Fibroblast of villous mesenchyme (primary cell): ENCODE measurements at places on chromosomes 1 and 21.

- DNase-seq, result no peak
Observed at GRCh38 chr1:33146003-33146402, 35.8 kb downstream of the TRIM62 start.

GRCh38 chr21:42512346-42513034 is 1.2 kb upstream of the SLC37A1 start:
- DNase-seq, result no peak

DNA sequence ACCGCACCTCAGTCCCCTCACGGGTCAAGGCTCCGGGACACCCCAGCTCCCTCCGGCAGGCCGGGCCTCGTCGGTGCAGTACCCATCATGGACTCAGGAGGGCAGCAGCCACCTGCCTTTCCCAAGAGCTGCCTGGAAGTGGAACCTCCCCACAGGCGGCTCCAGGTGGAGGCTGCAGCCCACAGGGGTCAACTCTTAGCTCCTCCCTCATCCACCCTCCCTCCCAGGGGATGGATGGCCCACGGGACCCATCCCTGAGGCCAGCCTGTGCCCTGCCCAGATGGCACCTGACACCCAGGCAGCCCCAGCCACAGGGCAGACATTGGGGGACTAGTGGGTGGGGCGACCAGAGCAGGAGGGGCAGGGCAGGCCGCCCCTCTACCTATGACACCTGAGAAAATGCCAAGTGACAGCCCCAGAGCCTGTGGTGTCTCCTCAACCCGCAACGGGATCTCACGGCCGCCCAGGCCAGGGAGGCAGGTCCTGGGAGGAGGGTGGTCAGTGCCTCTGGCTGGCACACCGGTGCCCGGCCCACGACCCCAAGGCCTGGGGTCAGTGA is 1.2 kb upstream of the ARHGEF16 start:
- peak; percentile 52 for DNase-seq

- peak; percentile 69 for DNase-seq
Observed at GRCh38 chr21:27132266-27132665, 165.4 kb upstream of the ADAMTS5 start.

GRCh38 chr1:194548071-194548470 is 1361.7 kb upstream of the B3GALT2 start:
- no peak for DNase-seq

GRCh38 chr1:204950353-204951001 is 79.8 kb downstream of the NFASC start:
- DNase-seq, result no peak

DNA sequence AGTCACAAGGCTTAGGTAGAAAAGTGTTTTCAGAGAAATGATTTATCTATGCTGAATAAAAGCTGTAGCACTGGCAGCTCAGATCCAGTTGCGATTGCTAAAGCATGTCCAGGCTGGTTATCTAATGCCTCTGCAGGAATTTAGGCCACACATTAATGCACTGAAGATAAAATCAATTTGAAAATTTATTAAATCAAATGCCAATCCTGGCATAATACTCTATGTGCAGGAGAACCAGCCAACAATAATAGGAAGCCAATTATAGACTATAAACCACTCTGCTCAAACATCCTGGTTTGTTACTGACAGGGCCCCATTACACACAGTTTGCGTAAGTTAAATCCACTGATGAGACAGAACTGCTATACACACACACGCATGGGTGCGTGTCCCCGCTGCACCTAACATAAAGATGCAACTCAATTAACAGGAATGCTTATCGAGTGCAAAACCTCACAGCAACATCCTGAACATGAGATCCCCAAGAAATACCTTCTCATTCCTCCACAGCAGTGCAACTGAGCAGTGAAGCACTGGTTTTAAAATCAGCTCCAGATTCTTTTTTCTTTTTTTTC is 40.6 kb downstream of the PTP4A2 start:
- DNase-seq, result no peak

GRCh38 chr1:80982831-80983230 is 817.9 kb upstream of the ADGRL2 start:
- DNase-seq, result no peak

DNA sequence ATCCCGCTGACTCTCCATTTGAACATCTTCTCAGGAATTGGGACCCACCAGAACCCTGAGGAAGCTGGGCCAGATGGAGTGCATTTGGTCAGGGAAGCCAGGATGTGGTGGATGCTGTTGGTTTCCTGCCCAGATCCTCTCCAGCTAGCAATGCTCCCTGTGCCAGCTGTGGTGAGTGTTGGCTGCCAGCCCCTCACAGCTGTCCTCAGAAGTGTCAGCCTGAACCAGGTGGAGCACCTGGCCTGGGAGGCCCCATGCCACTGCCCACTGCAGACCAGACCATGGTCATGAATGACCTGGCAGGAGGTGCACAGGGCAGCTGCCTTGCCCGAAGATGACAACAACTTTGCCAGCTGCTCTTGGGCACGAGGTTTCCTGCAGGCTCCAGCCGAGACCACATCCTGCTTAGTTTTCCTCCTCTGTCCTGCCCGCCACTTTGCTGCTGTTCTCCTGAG is 54.4 kb downstream of the PRSS38 start:
- DNase-seq, result no peak

GRCh38 chr1:170518965-170519364 is 13.0 kb upstream of the GORAB start:
- no peak for DNase-seq

DNA sequence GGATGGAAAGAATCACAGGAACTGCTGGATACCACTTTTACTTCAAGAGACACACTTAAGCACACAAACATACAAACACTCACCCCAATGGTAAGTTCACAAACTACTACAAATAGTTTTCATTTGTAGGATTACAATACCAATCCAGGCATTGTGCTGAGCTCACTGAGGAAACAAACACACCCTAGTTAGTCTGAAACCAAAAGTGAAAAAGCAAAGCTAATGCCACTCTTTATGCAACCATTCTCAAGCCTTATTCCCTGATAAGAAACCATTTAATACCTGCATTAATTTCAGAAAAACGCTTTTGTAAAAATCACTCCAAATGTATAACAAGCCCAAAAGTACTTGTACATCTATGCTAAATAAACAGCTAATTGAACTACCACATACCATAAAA is 38.3 kb downstream of the RNF115 start:
- no peak for DNase-seq

DNA sequence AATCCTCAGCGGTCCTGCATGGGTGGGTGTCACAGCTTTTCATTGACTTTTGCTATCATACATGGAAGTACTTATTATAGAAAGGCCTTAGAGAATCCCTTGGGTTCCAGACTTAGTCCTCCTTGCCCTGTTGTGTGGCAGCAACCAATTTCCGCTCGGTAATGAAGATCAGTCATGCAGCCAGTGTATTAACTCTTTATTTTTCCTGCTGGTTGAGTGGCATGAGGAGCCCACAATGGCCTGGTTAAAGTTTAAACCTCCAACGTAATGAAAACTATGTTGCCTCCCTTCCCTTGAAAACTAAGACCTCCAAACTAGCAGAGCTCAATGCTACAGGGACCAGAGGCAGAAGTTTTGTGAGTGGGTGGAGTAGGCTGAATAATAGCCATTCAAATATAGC is 20.0 kb downstream of the CITED4 start:
- DNase-seq, result no peak

GRCh38 chr1:10759413-10760200 is 36.8 kb downstream of the CASZ1 start:
- no peak for DNase-seq

GRCh38 chr1:40774266-40774998 is 9.2 kb upstream of the KCNQ4 start:
- DNase-seq, result peak; percentile 21

GRCh38 chr1:66916320-66916719 is 8.3 kb downstream of the DNAI4 start:
- peak; percentile 76 for DNase-seq

DNA sequence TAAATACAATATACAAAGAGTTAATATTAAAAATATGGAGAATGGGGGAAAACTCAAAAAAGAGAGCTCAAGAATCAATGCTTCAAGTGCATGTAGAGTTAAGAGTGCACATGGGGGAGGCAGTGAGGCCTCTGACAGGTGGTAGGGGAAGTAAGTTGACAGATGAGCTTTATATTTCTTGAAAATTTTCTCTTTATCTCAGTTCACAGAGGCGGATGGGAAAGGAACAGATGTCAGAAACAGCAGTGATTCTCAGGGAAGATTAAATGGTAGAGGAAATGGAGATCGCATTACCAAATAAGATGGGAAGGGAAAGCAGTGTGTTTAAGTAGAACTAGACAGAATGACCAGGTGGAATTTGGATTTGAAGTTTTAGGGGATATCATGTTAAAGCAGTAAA is 200.1 kb upstream of the C1orf105 start:
- DNase-seq, result no peak

- DNase-seq, result peak; percentile 73
Observed at GRCh38 chr1:12587981-12588640, 29.9 kb downstream of the DHRS3 start.

GRCh38 chr1:235161685-235162327 is 756 bp upstream of the RBM34 start:
- no peak for DNase-seq

GRCh38 chr1:109901141-109901523 is 9.5 kb upstream of the CSF1 start:
- DNase-seq, result no peak

- no peak for DNase-seq
Observed at GRCh38 chr21:45054927-45055612, 19.3 kb upstream of the ADARB1 start.

DNA sequence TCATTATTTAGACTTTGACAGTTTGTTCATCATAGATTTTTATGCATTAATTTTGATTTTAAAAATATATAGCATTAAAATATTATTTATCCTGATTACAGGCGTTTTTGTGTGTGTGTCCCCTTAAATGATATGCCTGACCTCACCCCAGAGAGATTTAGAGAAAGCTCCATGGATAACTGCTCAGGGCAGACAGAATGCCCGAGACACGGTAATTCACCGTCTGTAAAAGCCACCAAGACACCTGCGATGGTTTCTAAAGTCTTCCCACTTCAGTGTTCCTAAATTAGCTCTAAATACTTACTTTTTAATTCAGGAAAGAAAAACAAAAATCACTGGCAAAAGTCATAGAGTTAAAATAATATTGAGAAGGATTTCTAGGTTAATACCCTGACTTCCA is 350.6 kb upstream of the RUNX1 start:
- no peak for DNase-seq

DNA sequence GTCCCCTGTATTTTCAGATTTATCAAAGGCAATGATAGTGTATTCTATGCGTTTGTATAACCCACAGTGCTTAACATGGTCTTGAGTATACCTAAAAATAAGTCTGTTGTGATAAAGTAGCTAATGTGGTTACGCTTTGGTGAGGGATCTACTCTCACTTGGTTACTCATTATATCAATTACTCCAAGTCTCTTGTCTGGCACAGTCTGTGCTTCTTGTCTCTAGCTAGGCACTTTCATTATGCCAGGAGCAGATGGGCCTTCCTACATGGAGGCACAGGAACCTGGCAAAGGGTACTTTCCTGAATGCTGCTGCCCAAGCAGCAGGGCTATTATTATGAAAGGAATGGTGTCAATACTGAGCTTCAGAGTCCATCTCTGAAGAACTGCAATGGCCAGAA is 4.2 kb upstream of the PTPN22 start:
- no peak for DNase-seq

GRCh38 chr1:225851805-225852204 is 30.4 kb downstream of the TMEM63A start:
- peak; percentile 65 for DNase-seq

GRCh38 chr1:180901076-180901990 is 11.4 kb upstream of the KIAA1614 start:
- DNase-seq, result no peak

DNA sequence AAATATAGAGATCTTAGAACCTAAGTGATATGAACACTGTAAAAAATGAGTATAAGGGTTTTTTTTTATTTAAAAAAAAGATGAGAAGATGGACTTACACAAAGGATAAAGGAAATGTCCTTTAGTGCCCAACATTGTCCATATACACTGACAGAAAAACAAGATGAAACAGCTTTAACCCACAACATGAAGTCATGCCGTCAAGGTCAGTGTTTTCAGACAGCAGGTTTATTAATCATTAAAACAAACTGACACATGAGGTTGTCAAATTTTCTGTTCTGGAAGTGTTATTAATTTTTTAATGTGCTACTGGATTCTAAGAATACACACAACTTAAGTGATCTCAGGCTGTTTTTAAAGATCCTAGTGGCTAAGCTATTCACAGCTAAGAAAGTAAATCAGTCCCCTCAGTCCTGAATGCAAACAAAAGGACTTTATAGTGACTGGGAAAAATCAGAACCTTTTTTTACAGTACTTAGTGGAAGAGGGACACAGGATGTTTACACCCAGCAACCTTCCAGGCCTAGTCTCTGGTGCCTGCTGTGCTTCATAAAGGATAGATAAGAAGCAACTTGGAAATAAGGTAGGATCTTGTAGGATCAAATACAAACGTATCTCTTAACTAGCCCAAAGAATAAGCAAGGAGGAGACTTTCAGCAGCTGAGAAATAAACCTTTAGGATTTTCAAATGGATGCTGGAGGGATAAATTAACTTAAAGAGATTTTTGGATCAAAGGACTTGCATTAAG is 21.9 kb upstream of the PKN2 start:
- DNase-seq, result peak; percentile 11

DNA sequence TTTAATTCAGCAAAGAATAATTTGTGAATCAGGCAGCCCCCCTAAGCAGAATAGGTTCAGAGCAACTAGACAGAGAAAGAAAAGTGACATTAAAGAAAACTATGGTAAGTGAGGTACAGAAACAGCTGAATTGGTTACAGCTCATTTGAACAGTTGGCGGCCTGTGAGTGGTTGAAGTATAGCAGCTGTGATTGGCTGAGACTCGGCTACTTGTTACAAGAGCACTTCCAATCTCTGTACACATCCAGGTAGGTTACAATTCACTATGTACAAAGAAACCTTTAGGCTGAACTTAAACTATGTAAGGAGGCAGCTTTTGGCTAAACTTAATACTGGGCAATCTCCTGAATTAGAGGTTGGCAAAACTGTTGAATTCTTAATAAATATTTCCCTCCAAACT is 171.1 kb upstream of the LHX8 start:
- DNase-seq, result no peak

DNA sequence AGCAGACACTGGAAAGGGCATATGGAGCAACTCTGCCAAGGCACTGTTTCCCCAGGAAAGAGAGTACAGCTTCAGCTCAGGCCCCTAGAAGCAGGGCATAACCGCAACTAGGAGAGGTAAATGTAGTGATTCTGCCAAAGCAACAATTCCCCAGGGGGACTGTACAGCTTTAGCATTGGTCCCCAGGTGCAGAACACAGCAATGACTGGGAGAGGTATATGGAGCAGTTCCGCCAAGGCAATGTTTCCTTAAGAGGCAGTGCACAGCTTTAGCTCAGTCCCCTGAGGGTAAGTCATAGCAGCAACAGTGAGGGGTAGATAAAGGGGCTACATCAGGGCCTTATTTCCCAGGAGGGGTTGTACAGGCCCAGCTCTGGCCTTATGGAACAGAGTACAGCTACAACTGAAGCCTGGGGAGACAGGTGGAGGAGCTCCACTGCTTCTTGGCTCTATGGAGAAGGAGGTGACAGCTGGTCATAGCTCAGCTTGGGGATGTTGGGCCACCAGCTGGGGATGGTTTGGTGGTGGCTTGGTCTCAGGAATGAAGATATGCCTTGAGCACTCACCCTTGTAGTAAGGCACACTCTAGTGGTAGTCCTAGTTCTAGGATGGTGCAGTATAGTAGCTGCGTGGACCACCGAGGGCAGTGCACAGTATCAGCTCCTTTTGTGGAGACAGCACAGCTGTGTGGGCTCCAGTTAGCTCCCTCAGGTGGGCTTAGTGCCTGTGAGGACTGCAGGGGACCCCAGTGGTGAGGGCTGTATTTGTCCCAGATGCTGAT is 582.7 kb downstream of the PTPRC start:
- no peak for DNase-seq
